T follicular helper cell (primary cell): ENCODE measurements at places on chromosomes 11 and 22.

- DNase-seq: no peak
Measured at GRCh38 chr11:20479513-20479912, 92.0 kb downstream of the PRMT3 start.

GRCh38 chr11:105699203-105699602, 89.3 kb downstream of the GRIA4 start:
- DNase-seq: no peak

DNA sequence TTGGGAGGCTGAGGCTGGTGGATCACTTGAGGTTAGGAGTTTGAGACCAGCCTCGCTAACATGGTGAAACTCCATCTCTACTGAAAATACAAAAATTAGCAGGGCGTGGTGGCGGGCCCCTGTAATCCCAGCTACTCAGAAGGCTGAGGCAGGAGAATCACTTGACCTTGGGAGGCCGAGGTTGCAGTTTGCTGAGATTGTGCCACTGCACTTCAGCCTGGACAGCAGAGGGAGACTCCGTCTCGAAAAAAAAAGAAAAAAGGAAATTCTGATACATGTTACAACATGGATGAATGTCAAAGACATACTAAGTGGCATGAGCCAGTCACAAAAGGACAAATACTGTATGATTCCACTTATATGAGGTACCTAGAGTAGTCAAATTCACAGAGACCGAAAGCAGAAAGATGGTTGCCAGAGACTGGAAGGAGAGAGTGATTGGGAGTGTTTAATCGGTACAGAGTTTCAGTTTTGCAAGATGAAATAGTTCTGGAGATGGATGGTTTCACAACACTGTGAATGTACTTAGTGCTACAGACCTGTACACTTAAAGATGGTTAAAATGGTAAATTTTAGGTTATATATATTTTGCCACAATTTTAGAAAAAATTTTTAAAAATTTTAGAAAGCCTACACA, 92.3 kb downstream of the BLID start:
- no peak for DNase-seq

DNA sequence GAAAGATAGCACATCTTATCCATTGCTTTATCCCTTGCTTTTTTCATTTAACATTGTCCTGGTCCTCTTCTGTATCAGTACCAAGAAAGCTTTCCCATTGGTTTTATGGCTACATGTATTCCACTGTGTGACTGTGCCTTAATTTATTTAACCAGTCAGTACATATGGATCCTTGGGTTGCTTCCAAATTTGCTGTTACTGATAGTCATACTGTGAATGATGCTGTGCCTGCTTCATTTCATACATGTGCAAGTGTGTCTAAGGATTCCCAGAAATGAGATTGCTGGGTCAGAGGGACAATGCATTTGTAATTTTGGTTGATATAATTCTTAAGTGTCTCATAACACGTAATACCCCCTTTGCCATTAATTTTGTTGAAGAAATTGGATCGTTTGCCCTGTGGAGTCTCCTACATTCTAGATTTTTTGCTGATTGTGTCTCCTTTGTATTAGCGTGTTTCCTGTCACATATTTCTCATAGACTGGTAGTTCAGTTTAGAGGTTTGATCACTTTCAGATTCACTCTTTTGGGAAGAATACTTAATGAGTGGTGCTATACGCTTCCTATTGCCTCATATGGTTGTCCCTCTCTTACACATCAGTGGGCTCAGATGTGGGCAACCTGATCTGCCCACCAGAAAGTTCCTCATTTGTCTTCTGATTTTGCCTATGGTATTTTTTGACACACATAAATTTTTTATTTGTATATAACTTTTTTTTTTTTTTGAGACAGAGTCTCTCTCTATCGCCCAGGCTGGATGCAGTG, 35.3 kb downstream of the MYBPC3 start:
- DNase-seq: no peak

GRCh38 chr11:128802358-128802981, 64.6 kb downstream of the KCNJ1 start:
- DNase-seq: no peak

DNA sequence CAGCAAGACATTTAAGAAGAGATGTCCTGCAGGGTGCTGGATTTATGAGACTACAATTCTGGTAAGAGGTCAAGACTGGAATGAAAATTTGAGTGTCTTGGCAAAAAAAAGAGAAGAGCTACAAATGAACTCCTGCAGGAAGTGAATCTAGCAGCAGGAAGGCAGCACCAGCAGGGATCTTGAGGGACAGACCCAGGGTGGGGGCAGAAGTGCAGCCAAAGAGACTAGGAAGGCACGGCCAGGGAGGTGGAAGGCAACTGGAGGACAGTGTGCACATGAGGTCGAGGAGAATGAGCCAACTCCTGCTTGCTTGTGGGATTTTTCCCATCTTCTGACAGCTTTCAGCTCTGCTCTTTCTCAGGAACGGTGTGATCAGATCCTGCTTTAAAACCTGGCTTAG, 263.2 kb downstream of the BUD13 start:
- no peak for DNase-seq

- no peak for DNase-seq
Measured at GRCh38 chr22:30045901-30046715, 34.2 kb upstream of the HORMAD2 start.

- no peak for DNase-seq
Measured at GRCh38 chr11:21364866-21365624, 695.7 kb downstream of the NELL1 start.

DNA sequence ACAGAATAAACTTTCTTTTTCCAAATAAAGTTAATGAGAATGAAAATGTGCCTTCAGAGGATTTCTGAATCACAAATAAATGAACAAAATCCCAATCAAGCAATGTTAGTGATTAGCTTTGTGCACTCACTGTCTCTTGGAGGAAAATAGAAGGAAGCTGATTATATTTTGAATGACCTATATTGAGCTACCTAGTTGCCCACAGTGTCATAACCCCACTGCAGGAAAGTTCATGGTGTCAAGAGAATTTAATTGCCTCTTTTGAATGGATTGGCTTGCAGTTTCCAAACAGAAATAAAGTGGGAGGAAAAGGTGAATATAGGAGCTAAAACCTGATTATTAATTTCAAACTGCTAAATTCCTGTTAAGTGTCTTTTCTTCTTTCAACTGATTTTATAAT, 515.9 kb downstream of the JRKL start:
- DNase-seq: no peak

DNA sequence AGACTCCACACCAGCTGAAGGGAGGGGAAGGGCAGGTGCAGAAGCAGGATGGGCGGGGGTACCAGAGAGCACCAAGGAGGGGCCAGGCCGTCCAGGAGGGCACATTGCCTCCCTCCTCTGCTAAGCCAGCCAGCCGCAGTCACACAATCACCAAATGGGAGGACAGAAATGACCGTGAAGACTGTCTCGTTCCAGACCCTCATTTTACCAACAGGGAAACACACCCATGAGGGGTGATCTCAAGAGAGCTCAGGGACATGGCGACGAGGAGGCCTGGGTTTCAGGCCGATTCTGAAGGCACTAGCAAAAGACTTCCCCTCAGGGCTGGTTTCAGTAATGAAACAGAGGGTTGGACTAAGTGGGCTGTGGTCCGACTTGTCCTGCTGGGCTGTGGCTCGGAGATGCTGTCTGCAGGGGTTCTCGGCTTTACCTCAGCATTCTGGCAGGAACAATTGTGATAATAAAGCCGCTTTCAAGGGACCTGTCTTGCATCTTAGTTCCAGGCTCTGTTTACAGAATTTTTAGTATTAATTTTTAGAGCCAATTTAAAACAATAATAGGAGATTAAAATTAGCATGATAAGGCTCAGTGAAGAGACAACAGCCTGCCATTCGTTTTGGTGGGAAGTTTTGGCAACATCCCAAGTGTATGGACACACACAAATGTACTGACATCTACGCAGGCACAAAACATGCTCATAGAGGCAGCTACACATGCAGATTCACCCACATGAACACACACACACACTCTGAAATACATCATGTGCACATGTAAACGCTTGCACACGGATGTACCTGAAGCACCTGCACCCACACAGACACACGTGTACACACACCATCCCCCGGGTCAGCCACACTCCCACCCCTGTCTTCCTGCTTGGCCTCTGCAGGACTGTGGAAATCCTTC, 2.0 kb upstream of the B3GAT1 start:
- DNase-seq: no peak

- DNase-seq: no peak
Measured at GRCh38 chr11:71438650-71439049, 9.5 kb downstream of the DHCR7 start.

- DNase-seq: no peak
Measured at GRCh38 chr22:47622541-47622940, 860.1 kb downstream of the TBC1D22A start.

- no peak for DNase-seq
Measured at GRCh38 chr11:131185915-131186314, 184.5 kb upstream of the NTM start.

DNA sequence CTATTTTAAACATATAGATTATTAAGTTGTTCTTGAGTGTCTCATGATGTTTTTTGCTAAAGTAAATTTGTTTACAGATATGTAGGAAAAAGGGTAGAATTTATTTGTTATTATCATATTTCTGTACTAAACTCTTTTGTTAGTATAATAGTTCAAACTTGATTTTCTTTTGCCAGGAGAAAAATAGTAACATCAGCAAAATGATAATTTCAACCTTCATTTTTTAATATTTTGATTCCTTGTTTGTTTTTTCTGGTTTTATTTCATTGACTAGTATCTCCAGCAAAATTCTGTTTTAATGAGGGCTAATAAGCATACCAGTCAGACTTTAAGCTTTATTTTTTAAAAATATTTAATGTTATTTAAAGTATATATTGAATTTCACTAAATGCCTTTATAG, 4.0 kb downstream of the OR1S1 start:
- no peak for DNase-seq

DNA sequence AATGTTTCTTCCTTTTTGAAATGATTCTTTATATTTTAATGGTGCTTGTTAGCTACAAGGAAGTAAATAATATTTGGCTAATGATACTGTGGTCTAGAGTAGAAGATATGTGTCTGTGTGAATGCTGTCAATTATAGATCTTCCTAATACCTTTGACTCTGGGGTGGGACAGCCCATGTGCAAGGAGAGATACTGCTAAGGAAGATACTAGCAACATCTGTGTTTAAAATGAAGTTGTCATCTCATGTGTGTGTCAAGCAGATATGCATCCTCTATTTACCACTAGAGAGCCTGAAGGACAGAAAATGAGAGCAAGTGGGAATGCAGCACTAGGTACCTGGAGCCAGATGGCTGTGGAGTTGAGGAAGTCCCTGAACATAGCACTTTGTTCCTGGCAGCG, 34.1 kb downstream of the PPME1 start:
- no peak for DNase-seq

GRCh38 chr22:28450109-28450508, 229.5 kb downstream of the TTC28 start:
- DNase-seq: no peak

DNA sequence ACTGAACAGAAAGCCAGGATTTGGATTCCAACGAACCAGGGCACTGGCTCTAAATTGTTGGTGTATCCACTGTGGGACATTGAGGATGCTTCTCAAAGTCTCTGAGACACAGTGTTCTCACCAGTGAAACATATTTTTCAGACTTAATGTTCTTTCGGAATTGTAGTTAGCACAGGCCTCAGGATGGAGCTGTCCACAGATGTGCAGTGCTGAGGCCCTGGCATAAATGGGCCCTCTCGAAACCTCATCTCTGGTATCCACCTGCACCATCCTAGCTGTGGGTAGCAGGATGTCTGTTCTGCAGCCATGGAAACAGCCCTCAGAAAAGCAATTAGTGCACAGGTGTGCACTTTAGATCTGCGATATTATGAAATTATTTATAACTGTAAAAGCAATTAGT, 656.8 kb downstream of the TBC1D22A start:
- no peak for DNase-seq

DNA sequence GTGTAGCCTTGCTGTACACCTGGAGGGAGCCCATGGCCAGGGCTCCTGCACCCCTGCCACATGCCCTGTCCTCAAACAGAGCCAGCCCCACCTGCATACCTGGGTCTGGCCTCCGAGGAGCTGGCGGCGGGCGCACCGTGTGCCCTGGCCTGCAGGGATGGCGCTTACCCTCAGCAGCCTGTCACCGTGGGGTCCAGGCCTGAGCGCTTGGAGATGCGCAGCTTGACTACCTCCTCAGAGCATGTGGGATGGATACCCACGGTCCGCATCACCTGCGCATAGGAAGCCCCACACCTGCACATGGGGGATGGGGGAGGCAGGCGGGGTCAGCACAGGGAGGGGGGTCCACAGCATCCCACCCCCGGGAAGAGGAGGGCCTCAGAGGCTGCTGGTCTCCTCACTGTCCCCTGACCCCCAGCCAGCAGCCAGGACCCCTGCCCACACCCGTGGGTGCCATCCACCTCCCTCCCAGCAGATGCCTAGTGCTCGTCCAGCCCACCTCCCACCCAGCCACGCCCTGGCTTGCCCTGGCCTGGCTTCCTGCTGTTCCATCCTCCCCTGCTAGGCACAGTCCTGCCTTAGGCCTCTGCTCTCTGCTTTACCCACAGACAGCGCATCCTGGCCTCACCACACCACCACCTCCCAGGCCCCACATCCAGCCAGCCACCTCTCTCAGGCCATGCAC, 22.4 kb upstream of the GNB1L start:
- no peak for DNase-seq

GRCh38 chr22:32331918-32332725, 25.5 kb upstream of the RFPL3 start:
- no peak for DNase-seq

GRCh38 chr11:10066441-10066840, 227.6 kb downstream of the SBF2 start:
- DNase-seq: no peak

- DNase-seq: no peak
Measured at GRCh38 chr22:27127911-27128310, 470.5 kb downstream of the MIAT start.

- DNase-seq: no peak
Measured at GRCh38 chr11:82936261-82936660, 34.7 kb downstream of the DDIAS start.

DNA sequence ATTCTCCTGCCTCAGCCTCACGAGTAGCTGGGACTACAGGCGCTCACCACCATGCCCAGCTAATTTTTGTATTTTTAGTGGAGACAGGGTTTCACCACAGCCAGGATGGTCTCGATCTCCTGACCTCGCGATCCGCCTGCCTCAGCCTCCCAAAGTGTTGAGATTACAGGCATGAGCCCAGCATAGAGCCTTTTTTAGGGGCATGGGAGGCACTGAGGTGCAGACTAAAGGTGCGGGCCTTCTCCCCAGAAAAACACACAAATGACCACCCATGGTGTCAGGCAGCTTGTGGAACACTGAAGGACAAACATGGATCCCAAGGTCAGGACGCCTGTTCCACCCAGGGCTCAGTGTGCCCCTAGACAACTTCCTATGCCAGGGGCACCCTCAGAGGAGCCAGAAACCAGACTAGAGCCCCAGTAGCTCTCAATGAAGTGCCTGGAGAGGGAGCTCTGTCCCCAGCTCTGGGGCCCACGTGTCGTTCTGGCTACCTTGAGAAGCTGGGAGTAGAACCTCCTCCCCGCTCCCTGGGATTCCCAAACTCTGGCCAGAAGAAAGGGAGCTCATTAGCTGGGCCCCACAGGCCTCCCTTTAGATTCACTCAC, 21.2 kb upstream of the CD5 start:
- no peak for DNase-seq
